ENCODE measurements at places on chromosomes 2 and 18. TPM values are rescaled to one million over a fixed set of nuclear protein-coding genes. Genes with fewer than 3 reads are reported as not detected.
A peak's percentile ranks its signal among the peaks of the same experiment; 100 is the strongest.

CPO gene
- total RNA-seq: not detected

CCDC68 gene
- total RNA-seq: not detected

DNA sequence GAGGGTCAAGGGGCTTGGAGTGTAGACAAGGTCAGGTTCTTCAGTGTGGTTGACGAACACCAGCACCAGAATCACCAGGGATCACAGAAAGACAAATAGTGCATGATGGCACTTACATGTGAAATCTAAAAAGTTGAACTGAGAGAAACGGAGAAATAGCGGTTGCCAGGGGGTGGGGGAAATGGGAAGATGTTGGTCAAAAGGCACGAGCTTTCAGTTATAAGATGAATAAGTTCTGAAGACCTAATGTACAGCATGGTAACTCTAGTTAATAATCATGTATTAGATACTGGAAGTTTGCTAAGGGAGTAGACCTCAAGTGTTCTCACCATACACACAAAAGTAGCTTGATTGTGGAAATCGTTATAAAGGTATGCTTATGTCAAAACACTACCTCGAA lies 43.7 kb upstream of the DARS1 start:
- H3K4me3 ChIP-seq: no peak overlapping the region
- H3K4me1 ChIP-seq: no peaks in the 10 kb centered on the region
- no peak overlapping the region for H3K27ac ChIP-seq
- peaks cover 4% of the 10 kb centered on the region for H3K27me3 ChIP-seq
- DNase-seq: no peak
- H3K36me3 ChIP-seq: no peaks in the 10 kb centered on the region

- no peak for DNase-seq
- no peak overlapping the region for H3K27ac ChIP-seq
- no peaks in the 10 kb centered on the region for H3K4me1 ChIP-seq
- H3K4me3 ChIP-seq: no peak overlapping the region
- no peaks in the 10 kb centered on the region for H3K36me3 ChIP-seq
- no peaks in the 10 kb centered on the region for H3K27me3 ChIP-seq
Observed at GRCh38 chr2:72972352-72973136, 55.2 kb downstream of the EMX1 start.

GRCh38 chr2:54724560-54725342 lies 1.3 kb downstream of the EML6 start:
- H3K36me3 ChIP-seq: no peaks in the 10 kb centered on the region
- DNase-seq: peak; percentile 53
- no peak overlapping the region for H3K27ac ChIP-seq
- H3K27me3 ChIP-seq: no peaks in the 10 kb centered on the region
- peaks cover 19% of the 10 kb centered on the region for H3K4me1 ChIP-seq

GRCh38 chr2:112259509-112260294 lies 4.9 kb upstream of the ZC3H8 start:
- peak overlapping the region; percentile 54 for H3K4me3 ChIP-seq
- peak; percentile 83 for DNase-seq
- no peaks in the 10 kb centered on the region for H3K27me3 ChIP-seq
- H3K27ac ChIP-seq: no peak overlapping the region
- H3K36me3 ChIP-seq: no peaks in the 10 kb centered on the region

DNA sequence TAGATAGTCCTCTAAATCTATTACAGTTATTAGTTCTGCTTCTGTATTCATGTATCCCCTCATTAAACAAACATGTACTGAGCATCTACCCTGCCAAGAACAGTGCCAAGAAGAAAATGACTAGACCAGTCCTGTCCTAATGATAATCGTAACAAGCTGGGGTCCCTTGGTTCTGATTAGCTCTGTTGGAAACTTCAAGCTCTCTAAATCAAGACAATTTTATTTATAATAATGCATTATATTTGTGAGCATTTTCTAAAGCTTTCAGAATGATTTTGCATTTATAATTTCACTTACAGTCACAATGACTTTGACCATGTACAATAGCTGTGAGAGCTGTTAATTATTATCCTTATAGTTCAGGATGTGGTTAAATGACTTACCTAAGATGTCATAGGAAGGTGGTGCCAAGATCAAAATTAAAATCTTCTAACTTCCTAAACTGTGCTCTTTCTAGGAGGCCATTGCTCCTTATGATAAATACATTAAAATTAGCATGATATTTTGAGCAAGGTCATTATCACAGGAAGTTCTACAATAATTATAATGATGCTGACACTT lies 336.5 kb upstream of the SLC39A10 start:
- H3K27ac ChIP-seq: peak overlapping the region; percentile 15
- H3K4me1 ChIP-seq: peaks cover 35% of the 10 kb centered on the region
- H3K36me3 ChIP-seq: no peaks in the 10 kb centered on the region

GRCh38 chr18:35478520-35479435 lies 19.0 kb downstream of the INO80C start:
- no peaks in the 10 kb centered on the region for H3K27me3 ChIP-seq
- peak overlapping the region; percentile 52 for H3K4me3 ChIP-seq
- peak overlapping the region; percentile 88 for H3K27ac ChIP-seq
- H3K36me3 ChIP-seq: no peaks in the 10 kb centered on the region
- DNase-seq: peak; percentile 95
